LHCN-M2 (cell line): ENCODE measurements at places on chromosomes 7 and 10. TPM values are rescaled to one million over a fixed set of nuclear protein-coding genes. Genes with fewer than 3 reads are reported as not detected.
A peak's percentile ranks its signal among the peaks of the same experiment; 100 is the strongest.

- no peak for DNase-seq
These were observed 164.5 kb upstream of the NPVF start for GRCh38 chr7:25392588-25393338.

DNA sequence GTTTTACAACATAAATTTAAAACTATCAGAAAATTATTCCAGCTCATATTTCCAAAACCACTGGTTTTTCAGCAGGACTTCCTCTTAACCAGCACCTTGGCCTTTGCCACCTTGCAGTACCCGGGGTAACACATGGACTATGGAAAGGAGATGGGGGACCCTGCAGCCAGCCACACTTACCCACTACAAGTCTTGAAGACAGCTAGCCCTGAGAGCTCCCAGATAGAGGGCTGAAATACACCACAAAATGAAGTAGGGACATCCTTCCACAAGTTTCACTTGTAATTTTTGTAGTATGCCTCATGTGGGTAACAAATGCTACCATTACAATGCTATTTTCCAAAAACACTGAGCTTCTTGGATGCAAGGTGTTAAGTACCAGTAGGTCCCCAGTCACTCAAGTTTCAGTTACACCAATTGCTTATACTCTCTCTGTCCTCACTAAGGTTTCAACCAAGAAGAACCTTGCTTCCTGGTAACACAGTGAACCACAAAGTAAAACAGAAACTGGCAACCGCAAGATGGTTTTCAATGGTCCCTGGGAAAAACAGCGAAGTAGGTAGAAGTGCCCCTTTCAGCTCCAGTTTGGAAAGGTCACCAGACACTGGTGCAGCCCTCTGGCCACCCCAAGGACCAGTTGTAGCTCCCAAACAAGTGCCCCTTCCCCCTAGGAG is 110.9 kb downstream of the SGMS1 start:
- DNase-seq: no peak

DNA sequence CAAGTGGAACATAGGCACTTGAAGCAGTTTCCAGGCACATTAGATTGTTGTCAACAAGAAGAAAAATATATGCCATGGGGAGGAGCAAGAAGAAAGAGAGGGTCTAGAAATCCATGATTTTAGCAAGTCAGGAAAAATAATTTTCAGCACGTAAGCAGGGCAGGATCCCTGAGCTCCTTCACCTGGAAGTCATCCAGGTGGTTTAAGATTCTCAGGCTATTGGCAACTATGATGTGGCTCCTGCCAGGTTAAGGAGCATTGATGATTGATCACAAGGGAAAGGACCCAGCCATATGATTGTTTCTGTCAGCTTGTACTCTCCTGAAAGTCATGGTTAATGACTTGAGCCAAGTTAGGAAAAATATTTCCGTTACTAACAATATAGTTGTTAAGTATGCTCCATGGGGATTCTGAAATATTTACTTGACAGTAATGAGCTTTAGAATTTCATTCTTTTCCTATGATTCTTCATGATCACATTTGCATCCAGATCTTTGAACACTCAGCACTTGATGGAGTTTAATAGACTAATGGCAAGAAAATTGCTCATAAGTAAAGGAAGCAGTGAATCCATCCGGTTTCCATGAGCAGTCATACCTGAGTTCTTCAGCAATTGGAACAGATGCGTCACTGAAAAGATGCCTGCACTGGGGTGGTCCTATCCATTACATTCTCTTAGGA is 209.1 kb downstream of the BICC1 start:
- no peak for DNase-seq

DNA sequence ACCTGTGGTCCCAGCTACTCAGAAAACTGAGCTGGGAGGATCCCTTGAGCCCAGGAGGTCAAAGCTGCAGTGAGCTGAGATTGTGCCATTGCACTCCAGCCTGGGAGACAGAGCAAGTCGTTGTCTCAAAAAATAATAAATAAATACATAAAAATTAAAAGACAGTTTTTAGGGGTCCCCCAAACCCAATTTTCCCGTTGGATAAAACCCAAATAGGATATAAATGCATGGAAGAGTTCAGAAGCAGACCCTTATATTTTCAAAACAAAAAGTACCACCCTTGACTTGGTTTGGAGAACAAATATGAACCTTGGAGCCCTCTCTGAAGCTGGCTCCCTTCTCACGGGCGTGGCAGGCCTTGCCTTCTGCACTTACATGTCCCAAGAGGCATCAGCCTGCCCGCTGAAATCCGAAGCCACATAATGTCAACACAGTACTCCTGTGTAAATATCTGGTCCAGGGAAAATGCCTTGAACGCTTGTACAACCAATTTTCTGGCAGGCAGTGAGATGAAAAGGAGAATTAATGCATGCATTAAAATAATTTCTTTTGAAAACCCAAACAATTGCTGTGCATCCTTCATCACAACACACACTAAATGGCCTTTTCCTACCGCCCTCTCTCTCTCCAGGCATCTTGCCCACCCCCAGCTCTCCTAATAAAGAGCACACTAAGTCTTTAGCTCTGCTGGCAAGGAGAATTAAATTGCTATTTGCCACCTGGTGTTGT is 46.4 kb upstream of the PARD3 start:
- peak; percentile 44 for DNase-seq

DNA sequence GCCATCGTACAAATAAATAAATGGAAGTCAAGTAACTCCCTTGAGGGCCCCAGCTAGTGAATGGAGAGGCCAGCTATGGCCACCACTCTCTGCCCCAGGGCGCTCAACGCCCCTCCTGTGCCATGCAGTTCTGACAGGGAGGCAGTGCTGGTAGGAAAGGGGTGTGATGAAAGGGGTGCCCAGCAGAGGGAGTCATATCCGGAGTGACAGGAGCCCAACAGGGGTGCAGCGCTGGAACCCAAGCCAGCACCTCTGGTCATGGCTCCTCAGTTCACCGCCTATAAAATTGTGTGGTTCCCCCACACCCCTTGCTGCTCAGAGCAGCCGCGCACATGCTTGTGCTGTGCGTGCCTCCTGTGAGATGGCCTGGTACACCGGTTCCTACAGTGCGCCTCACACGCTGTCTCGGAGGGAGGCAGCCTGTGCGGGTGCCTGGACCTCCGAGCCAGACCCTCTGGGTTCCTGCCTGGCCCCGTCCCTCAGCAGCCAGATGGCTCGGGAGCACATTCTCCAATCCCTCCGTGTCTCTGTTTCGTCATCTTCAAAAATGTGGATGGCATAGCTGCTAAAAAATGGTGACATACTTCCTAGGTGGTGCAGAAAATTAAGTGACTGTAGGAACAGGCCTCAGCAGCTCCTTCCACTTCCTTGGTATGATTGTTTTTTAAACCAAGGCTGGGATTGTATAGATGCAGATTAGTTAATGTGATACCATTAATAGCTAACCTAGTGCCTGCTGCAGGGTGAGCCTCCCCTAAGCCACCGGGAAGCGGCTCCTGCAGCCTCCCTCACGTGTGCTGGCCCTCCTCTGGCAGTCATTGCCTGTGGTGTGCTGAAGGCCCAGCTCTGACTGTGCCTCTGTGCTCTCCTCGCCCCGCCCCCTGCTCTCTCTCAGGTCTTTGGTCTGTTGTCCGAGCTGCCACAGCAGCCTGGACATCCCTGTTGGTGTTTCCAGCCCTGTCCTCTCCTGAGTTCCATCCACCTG is 125.8 kb downstream of the EGFR start:
- DNase-seq: no peak

GRCh38 chr7:55527307-55527706 is 45.0 kb downstream of the VOPP1 start:
- no peak for DNase-seq

- no peak for DNase-seq
These were observed 2.7 kb downstream of the ZMIZ1 start for GRCh38 chr10:79071396-79071923.

GRCh38 chr10:96967847-96968246 is 135.7 kb downstream of the LCOR start:
- peak; percentile 32 for DNase-seq

- DNase-seq: no peak
These were observed 91.9 kb downstream of the PCGF5 start for GRCh38 chr10:91312382-91312733.

- no peak for DNase-seq
These were observed 80.0 kb downstream of the SDK1 start for GRCh38 chr7:3380886-3381685.

GRCh38 chr7:97104719-97105238 is 12.7 kb upstream of the SDHAF3 start:
- peak; percentile 74 for DNase-seq

GRCh38 chr7:78140109-78140508 is 341.5 kb downstream of the PHTF2 start:
- DNase-seq: no peak

DNA sequence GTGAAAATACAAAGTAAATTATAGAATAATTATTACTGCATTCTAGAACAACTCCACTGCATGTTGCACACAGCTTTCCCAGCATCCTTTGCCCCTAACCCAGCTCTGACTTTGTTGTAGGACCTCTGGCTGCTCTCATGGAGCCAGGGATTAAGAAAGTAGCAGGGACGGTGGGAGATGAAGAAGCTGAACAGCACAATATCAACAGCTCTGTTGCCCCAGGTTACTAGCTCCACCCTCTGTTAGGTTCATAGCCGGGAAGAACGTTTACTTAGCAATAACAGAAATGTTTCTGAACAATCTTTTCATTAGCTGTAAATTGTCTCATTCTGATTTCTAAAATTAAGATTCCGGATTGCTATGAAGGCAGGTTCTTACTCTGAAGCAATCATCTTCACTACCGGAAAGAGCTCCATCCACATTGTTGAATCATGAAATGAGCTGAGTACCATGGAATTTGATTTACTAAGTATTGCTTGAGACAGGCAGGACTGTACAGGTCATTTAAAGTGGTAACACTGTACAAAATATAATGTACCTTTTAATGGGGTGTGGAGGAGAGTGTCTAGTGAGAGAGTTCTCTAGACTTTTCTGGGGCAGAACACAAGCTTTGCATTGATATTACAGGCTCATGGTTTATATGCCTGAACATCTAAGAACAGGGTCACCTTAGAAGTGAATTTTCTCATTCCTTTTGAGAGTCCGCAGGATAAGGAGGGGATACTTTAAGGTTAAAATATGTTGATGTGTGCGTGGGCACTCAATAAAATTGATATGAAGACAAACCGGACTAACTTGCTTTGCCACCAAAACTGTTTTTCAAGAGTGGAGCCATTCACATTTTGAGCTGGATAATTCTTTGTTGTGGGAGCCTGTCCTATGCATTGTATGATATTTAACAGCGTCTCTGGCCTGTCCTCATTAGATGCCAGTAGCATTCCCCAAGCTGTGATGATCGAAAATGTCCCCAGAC is 20.8 kb upstream of the RAB18 start:
- DNase-seq: peak; percentile 16

The PLCE1 gene
- total RNA-seq: 5.4 and 6.7 TPM in 2 replicates

The FAM25A gene
- not detected in 2 replicates for total RNA-seq

The STX1A gene
- 80.0 and 100 TPM in 2 replicates for total RNA-seq

The TSPAN12 gene
- total RNA-seq: 6.2 and 6.4 TPM in 2 replicates

The SH2B2 gene
- 11.9 and 25.8 TPM in 2 replicates for total RNA-seq

The EBF3 gene
- 41.7 and 45.2 TPM in 2 replicates for total RNA-seq

The LEP gene
- not detected in 2 replicates for total RNA-seq

The SPDYE2B gene
- total RNA-seq: not detected in 2 replicates
